ENCODE measurements at places on chromosomes 4 and X.

DNA sequence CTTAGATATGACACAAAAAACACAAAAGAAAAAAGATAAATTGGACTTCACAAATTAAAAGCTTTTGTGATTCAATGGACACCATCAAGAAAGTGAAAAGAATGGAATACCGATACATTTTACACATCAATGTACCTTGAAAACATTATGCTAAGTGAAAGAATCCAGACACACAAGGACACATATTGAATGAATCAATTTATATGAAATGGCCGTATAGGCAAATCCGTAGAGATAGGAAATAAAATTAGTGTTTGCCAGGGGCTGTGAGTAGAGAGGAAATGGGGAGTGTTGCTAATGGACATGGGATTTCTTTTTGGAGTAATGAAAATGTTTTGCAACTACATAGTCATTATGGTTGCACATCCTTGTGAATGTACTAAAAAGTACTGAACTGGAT is 3.1 kb downstream of the PGAM4 start:
- no peak for DNase-seq

- DNase-seq: no peak
Measured at GRCh38 chr4:125043486-125043885, 271.3 kb upstream of the FAT4 start.

DNA sequence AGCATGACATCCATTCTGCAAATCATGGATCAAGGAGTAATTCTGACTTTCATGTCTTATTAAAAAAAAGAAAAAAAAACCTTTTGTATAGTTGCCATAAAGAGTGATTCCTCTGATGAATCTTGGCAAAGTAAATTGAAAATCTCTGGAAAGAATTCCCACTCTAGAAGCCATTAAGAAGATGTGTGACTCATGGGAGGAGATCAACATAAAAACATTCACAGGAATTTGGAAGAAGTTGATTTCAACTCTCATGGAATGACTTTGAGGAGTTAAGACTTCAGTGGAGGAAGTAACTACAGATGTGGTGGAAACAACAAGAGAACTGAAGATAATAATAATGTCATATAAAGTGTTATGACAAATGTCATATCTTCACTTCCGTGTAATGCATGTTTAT is 204.2 kb downstream of the PABPC4L start:
- DNase-seq: no peak

DNA sequence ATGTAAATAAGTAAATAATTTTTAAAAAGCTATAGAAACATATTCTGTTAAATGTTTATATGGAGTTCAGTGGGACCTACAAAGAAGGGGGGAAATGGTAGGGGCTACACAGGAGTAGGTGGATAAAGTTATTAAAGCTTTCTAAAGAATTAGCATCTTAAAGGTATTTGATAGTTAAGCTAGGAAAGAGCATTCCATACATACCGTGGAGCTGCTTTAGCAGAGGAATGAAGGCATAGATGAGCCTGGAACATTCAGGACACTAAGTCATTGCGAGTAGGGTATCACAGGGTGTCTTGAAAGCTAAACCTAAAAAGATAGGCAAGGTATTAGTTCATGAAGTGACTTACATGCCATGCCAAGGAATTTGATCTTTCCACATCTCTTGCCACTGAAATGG is 60.4 kb downstream of the SLC10A6 start:
- DNase-seq: no peak
